ENCODE measurements at places on chromosomes 5 and 9.
A peak's percentile ranks its signal among the peaks of the same experiment; 100 is the strongest.

DNA sequence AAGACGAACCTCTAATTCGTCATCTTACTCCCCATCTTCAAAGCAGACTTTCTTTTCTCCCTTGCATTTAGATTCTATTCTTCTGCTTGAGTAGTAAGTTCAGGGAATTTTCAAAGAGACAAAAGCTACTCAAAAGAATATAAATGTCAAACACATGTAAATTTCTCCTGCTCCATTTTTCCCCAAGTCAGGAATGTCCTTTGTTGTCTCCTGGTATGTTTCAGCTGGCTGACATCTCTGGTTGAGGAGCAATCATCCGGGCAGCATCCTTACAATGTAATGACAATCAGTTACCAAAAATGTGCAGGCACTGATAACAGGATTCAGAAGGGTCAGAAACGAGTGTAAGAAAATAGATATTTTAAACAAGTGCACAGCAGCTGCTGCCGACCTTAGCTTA, 47.6 kb upstream of the PPP1R2B start:
- DNase-seq, result no peak

DNA sequence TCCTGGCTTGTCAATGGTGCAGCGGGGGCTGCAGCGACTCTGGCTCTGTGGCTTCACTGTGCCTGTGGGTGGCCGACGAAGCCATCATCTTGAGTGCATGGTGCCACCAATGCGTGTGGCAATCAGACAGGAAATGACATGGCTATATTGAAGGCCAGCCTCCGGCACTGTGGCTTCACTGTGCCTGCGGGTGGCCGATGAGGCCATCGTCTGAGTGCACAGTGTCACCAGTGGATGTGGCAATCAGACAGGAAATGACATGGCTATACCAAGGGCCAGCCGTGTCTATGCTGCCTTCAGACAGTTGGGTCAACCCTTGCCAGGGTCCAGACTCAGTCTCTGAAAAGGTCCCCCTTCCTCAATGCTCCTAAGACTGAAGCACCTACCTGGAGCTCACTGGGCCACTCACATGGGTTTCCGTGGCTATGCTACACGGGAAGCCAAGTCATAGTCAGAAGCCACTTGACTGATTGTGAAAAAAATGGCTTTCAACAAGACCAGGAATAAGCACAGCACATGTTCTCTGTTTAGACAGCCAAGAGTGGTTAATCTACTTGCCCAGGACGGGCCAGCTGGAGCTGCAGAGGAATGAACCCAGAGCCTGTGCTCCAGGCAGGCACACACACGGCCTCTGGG, 67.5 kb upstream of the S1PR3 start:
- no peak for DNase-seq

- no peak for DNase-seq
These were observed 298.5 kb downstream of the TRIM32 start for GRCh38 chr9:116985596-116985995.

- DNase-seq, result no peak
These were observed 71.8 kb downstream of the ADAMTSL1 start for GRCh38 chr9:18545636-18546360.

DNA sequence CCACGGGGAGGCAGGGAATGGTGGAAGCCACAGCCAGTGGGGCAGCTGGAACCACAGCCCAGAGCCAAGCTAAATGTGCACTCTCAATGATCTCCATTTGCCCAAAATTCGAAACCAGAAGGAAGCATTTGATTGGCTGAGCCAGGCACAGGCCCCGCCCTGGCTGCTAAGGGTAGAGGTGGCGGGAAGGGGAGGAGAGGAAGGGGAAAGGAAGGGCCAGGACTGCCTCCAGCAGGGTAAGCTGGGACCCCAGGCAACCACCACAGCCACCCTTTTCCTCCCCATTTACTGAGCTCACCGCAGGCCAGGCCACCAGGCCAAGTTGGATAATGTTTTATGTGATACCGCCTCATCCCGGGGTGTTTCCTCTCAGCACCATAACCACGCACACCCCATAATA, 100.3 kb upstream of the RAPGEF1 start:
- no peak for DNase-seq

DNA sequence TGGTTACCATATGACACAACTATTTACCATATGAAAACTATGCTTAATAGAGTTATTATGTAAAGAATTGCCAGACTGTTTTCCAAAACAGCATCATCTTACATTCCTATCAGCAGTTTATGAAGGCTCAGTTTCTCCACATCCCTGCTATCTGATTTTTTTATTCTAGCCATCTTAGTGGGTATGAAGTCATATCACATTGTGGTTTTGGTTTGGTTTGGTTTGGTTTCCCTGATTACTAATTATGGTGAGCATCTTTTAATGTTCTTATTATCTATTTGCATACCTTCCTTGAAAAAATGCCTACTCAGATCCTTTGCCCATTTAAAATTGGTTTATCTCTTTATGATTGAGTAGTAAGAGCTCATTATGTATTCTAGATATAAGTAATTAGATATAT, 199.4 kb upstream of the NFIL3 start:
- no peak for DNase-seq

DNA sequence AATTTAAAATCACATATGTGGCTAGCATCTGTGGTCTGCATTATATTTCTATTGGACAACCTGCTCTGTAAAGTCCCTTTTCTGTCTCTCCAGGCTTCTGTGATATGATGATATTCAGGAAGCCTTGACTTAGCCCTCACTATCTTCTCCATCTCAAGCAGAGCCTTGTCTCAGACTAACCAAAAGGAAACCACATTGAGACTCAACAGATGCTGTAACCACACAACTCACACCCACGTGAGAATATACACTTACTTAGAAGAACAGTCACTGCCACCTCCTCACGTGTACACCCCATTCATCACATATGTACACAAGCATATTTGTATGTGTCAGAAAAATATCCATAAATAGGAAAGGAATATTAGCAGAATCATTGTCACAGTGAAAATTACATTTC, 33.6 kb downstream of the HTR4 start:
- no peak for DNase-seq

- no peak for DNase-seq
These were observed 58.6 kb upstream of the TNFSF15 start for GRCh38 chr9:114864471-114864870.

DNA sequence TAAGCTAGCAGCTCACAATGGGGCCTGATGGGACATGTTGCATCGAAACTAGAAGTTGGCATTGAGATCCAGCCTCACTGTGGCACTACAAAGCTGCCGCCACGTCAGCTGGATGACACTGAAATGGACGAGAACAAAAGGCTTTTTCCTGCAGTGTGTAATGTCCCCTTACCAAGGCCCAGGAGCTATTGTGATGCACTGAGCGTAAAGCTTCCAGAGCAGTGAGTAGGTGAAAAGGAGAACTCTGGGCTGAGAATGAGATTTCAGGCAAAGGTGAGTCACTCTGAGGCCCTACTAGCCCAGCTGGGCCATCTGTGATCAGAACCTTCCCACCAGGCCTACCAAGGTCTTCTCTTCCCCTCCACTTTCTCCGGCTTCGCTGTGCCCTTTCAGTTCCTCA, 528.1 kb upstream of the KLF4 start:
- DNase-seq, result no peak

DNA sequence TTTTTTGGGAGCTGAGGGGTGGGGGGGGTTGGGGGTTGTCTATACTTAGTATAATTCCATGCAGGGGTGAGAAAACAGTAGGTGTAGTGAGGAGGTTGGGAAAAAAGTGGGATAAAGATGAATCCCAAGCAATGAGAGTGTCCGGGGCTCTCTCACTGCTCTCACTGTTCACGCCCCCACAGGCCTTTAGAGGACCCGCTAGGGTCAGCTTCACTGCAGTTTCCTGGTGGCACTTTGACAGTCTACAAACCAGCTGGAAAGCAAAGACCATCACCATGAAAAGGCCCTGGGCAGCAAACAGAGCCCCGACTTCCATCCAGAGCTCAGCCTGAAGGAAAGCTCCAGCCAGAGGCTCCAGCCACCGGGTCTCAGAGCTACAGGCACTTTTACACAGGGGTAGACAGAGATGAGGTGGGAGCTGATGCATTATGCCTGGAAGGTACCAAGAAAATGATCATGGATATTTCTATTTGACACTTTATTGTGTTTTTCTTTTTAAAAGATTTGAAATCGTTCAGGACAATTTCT, 355.1 kb downstream of the ADAMTS6 start:
- DNase-seq, result no peak

DNA sequence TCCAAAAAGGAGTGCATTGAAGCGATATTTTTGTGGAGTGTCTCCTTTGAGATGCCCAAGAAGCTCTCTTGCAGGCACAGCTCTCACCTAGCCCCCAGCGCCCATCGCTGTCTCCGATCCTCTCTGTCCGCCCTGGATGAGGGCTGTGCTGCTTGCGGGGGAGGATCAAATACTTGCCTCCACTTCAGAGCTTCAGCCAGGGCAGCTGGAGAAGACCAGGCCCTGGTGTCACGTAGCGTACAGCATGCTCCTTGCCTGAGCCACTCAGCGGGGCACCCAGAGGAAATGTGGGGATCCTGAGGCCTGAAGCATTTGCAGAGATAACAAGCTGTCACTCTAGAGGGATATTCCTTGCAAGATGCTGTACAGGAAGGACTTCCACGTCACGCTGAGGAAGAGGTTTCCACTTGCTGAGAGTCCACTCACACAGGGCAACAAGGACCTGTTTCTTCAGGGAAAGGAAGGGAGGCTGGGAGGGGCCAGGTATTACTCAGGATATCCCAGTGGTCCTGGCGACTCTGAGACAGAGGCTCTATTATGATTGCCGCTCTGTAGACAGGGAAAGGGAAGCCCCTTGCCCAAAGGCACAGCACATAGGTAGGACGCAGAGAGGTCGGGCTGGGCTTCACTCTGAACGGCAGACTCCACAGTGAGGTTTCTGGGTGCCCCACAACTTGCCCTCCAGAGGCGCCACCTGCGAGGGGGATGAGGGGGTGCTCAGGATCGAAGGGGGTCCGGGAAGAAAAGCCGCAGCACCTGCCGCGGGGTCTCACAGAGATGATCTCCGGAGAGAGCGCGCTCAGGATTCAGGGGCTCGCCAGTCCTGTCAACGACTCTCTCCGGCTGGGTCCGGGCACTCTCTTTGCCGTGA, 64.0 kb downstream of the CRB2 start:
- no peak for DNase-seq

GRCh38 chr5:8461543-8461942, 592.6 kb downstream of the MTRR start:
- no peak for DNase-seq

DNA sequence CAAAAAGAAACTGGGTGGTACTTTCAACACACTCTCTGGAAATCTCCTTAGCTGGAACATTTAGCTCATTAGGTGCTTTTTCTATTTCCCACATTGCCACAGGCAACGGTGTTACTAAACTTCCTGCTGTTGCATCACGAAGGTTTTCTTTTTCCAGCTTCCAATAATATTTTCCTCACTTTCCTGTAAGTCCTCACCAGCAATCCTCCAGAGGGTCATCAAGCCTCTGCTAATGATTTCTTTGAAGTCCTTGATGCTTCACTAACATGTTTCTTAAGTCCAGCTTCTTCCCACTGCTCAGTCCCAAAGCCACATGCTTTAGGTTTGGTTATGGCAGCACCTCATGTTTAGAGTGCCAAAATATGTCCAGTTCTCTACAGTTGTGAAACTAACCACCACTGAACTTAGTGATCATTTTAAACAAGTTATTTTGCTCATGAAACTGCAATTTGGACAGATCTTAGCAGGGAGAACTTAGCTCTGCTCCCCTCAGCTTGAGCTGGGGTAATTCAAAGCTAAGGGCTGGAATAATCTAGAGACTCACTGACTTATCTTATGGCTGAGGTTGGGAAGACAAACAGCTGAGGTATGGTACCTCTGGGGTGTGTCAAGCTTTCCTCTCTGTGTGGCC, 39.9 kb upstream of the RETREG1 start:
- peak; percentile 9 for DNase-seq
